Heart left ventricle (tissue), 16 donors: ENCODE measurements at places on chromosomes 1 and 21. TPM values are rescaled to one million over a fixed set of nuclear protein-coding genes. Genes with fewer than 3 reads are reported as not detected.

Gene HES2
- total RNA-seq, result not detected

Gene SGIP1
- 5.0 TPM for total RNA-seq

Gene ARID4B
- total RNA-seq, result 12.4 TPM

DNA sequence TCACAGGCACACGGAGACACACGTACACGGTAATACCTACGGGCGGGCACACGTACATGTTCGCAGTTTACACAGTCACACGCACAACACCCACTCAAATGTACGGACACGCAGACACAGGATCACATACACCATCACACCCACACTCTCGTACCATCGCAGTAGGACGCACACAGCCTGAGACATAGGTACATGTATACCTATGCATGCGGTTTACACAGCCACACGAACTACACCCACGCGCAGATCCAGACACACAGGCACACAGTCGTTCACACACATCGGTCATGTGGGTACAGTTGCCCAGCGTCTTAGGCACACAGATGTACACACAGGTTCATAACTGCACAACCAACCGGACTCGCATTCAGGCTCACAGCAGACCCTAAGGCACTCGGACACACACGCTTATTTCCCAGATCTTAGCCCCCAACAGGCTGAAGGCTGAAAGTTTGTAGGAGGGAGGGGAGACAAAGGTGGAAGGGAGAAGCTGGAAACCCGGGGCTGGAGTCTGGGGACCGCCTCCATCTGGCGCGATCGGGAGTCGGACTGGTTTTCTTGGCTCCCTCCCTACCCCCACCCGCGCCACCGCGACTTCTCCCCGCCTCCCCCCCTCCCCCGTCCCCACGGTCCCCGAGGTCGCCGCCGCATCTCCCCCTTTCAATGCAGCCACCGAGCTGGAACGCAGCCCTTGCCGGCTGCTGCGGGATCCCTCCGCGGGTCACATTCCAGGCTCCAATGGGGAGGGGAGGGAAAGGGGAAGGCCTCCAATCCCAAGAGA, 51.9 kb upstream of the SYNC start:
- no peak for DNase-seq

GRCh38 chr1:113247782-113248181, 142.5 kb upstream of the MAGI3 start:
- DNase-seq, result no peak

DNA sequence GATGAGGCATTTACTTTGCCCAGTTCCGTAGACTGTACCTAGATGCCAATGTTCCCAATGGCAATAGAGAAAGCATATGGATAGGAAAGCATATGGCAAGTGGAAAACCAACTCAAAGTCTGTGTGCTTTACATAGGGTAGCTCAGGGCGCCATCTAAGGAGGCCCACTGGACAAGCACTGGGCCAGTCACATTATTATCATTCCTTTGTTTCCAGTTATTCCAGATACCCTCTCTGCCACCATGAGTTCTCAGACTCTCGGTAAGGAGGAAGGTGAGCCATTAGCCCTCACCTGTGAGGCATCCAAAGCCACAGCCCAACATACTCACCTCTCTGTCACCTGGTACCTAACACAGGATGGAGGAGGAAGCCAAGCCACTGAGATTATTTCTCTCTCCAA, 9.8 kb downstream of the CD101 start:
- DNase-seq, result no peak

DNA sequence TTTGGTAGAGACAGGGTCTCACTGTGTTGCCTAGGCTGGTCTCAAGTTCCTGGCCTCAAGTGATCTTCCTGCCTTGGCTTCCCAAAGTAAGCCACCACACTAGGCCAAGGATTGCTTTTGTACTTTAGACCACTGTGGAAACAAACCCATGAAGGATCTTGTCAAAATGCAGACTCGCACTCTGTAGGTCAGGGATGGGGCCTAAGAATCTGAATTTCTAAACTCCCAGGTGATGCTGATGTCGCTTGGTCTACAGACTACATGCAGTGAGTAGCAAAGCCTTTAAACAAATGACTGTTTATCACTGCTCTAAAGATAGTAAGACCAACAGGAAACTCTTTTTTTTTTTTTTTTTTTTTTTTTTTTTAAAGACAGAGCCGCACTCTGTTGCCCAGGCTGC, 54.1 kb upstream of the MUTYH start:
- no peak for DNase-seq
